ENCODE measurements at places on chromosomes 12 and 14.
A peak's percentile ranks its signal among the peaks of the same experiment; 100 is the strongest.

DNA sequence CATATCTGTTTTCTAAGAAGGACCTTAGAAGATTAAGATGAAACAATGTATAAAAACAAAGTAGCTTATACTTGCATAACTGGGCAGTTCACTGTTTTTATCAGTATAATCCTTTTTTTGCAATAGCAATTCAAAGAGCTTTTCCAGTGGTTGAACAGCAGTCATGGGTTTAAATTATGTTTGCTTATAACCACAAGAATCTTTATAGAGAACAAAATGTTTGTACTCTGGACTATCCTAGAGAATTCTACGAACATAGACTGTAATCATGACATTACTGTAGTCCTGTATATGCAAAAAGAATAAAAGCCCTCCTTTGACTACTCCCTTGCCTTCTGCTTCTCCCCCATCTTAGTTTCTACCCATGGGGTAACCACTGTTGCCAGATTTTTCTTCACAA is 5.7 kb downstream of the FAM177A1 start:
- DNase-seq = no peak

GRCh38 chr12:104226672-104227071 is 11.1 kb downstream of the TXNRD1 start:
- no peak for DNase-seq

GRCh38 chr14:32536175-32536574 is 207.1 kb downstream of the AKAP6 start:
- no peak for DNase-seq

DNA sequence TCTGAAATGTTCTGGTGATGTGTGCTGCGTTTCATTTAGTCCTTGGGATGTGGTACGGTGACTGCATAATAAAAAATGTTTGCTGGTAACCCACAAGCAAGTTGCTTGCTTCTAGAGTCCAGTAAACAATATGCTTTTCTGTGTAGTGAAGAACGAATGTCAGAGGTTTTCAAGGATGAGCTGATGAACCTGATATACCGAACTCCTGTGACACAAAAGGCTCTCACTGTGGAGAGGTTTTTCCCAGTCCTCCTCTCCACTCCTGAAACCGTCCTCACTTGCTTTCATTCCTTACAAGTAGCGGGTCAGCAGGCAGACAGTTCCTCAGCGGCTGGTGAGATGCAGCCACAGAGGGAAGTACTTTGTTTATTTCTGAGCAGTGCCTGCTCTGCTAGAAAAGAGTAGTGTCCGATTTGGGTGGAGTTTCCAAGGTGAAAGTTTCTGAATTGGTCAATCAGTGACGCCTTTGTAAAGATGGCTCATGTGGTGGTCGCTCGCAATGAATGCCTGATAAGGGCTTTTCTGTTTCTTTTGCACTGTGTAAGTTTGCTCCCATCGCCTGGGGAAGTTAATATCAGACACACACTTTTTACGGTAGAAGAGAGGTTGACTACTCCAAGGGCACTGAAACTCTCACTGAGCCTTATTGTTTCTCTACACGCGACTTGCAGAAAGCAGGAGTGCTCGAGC is 3.0 kb downstream of the ETV6 start:
- peak; percentile 37 for DNase-seq

- peak; percentile 54 for DNase-seq
These were observed 89.8 kb downstream of the CRADD start for GRCh38 chr12:93766796-93767523.

GRCh38 chr14:51479584-51480325 is 172.0 kb upstream of the FRMD6 start:
- DNase-seq = no peak

GRCh38 chr12:87870493-87871460 is 158.4 kb downstream of the C12orf50 start:
- no peak for DNase-seq

- no peak for DNase-seq
These were observed 60.8 kb downstream of the SETD3 start for GRCh38 chr14:99419905-99420304.

DNA sequence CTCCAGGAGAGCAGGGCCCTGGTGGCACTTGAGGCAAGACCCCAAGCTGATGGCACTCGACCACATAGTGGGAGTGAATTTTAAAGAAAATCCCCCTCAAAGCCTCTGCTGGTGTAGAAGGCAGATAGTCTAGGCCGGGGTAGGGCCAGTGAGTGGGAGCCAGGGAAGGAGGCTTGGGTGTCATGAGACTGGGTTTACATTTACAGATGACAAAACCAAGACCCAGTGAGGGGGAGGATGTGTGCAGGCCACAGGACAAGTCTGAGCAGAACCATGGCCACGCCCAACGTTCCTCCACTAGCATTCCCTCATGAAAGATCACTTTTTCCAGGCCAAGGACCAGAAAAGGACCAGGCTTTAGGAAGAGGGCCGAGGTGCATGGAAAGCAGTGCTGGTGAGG is 42.0 kb downstream of the EVL start:
- DNase-seq = peak; percentile 43
